Suprapubic skin (tissue), 4 donors: ENCODE measurements at places on chromosomes 6 and 20.

- peak; percentile 75 for DNase-seq
Measured at GRCh38 chr6:149750136-149750609, 632 bp downstream of the PCMT1 start.

DNA sequence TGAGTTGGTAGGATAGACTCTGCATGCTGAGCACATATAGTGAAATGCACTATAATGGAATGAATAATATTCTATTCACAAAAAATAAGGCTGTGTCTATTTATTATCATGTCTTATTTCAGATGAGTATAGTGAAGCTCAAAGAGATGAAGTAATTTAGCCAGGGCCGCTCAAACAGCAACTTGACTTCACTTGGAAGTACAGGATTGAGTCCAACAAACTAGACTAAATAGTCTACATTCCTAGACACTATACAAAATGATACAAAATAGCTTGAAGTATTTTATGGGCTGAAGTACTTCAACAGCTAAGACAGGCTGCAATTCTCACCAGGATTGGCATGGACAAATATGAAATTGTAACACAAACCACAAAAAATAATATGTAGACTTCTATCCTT is 144.5 kb upstream of the DST start:
- no peak for DNase-seq

DNA sequence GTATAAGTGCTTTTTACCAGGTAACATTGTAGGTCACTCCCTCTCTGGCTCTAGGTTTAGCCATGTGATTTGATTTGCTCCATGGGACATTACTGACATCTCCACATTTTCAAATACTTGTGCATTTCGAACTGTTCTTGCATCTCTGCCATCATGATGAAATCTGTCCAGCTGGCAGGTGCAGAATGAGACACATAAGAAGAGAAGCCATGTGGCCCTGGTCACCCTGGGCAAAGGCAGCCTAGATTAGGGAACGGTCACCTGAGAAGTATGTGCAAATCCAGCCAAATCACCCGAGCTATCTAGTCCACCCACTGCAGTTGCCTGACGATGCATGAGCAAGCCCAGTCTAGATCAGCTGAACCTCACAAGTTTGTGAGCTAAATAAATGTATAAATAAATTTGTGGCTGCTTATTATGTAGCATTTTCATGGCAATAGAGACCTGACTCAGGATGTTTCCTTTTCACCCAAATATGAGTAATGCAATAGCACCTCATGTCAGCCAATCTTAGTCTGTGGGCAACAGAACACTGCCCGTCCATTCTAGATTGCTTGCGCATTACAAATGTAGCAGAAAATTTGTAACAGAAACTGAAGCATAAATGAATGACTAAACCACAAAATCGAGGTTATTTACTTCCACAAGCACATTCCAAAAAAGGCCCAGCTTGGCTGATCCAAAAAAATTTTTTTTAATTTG is 115.2 kb downstream of the PAK5 start:
- DNase-seq: no peak

DNA sequence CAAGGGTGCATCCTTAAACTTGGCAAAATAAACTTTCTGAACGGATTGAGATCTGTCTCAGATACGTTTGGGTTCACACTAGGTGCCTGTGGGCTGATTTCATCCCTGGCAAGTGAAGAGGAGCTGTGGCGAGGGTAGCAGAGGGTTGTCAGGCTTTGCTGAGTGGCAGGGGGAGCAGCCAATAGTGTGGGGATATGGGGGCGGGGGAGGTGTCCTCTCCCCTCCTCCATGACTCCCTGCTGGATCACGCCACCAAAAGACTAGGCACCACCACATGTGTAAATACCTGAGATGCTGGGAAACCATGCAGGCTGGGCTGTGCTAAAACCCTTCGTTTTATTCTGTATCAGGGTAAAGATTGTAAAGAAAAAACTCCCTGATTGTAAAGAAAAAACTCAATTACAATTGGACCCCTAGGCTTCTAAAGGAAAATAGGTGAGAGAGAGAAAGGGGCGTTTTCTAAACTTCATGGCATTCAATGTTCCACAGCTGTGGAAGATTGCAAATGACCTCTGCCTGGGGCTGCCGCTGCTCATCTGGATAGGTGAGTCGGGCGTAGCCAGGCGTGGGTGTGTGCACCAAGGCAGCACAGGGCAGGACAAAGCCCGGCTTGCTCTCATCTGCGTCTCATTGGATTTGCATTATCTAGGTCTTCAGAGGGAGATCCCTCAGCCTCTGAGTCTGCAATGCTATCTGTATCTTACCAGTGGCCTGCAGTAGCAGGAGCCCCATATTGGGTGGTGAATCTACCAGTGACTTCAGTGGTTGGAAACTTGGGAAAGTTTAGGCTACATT is 26.9 kb upstream of the ADTRP start:
- no peak for DNase-seq

GRCh38 chr6:136012943-136013342 is 161.4 kb downstream of the PDE7B start:
- DNase-seq: no peak

GRCh38 chr20:35883778-35884540 is 70.3 kb downstream of the SCAND1 start:
- peak; percentile 85 for DNase-seq

- no peak for DNase-seq
Measured at GRCh38 chr6:47655719-47656595, 42.4 kb upstream of the ADGRF4 start.

GRCh38 chr6:1240766-1241318 is 71.1 kb upstream of the FOXQ1 start:
- no peak for DNase-seq

DNA sequence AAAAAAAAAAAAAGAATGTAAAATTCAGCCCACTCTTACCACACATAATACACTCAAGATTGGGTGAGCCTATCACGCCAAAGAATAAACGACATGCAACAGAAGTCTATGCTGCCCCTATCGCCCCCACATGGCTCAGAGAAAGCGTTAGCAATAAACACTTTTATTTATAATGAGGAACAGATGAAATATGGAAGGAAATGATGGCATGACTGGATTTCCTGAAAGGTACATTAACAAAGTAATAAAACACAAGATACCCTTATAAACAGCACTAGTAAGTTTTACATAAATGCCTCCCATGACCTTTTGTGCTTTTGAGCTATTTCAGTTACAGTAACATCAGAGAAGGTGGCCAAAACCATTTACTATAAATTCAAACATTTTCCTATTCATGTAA is 71.4 kb upstream of the SCAF8 start:
- no peak for DNase-seq

GRCh38 chr20:2261046-2261485 is 34.7 kb upstream of the TGM3 start:
- no peak for DNase-seq

DNA sequence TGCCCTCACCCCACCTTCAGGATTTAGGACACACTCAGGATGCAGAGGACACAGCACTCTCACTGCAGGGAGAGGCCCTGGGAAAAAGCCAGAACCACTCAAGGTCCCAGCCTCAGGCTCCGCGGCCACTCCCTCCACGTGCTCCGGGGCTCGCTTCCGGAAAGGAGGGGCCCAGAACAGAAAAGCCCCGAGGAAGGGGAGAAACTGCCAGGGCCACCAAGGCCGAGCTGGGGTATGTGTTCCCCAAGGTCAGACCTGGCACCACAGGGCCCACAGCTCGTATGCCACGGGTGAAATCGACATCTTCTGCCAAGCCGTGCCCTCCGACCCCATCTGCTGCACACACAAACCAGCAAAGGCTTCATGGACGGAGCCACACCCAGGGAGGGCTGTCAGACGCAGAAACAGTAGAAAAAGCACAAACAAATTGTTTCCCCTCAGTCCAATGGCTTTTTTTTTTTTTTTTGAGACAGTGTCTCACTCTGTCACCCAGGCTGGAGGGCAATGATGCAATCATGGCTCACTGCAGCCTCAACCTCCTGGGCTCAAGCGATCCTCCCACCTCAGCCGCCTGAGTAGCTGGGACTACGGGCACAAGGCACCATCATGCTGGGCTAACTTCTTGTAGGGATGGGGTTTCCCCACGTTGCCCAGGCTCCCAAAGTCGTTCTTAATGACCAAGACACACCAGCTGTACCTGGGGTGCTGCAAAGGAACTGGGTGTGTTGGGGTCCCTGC is 33.4 kb downstream of the SLC2A4RG start:
- peak; percentile 64 for DNase-seq

DNA sequence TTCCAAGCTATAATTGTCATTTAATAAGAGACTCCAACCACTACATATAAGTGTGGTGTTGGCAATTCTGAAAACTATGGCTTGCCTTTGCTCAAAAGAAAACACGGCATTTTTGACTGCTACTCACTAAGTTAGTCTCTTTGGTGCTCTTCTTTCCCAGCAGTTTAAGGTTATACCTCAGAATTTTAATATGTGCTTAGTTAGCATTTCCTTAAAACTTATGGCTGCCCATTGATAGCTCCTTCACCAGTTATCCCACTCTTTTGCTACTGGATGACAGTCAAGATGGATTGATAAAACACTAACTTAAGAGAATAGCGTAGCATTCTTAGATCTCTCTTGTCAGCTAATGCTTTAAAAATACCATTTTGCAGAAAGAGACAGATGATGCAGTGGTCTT is 34.1 kb downstream of the GOPC start:
- no peak for DNase-seq

DNA sequence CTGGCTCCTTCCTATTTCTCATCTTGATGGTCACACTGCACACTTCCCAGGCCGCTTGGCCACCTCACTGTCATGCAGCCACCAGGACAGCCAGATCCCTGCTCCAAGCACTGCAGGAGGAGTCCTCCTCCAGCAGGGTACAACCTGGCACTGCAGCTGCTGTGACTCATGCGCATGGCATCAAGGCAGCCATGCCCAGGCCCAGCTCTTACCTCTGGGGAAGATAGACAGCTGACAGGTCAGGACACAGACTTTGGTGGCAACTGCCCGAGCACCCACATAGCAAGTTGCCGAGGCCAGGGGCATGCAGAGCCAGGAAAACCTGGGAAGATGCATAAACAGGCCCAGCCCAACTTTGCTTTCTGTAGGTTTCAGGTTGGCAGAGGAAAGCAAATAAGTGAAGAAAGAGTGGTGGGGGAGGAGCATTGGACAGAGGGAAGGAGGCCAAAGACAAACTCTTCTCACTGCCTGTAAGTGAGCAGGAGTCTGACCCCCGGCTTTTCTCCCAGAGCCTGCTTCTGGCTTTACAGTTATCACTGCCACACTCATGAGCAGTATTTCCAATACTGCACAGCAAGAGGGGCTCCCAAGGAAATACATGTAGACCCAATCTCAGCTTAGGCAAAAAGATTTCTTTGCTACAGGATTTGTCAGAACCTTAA is 38.8 kb downstream of the SLC22A3 start:
- no peak for DNase-seq

- DNase-seq: no peak
Measured at GRCh38 chr20:25230166-25230831, 17.6 kb upstream of the PYGB start.

- DNase-seq: no peak
Measured at GRCh38 chr20:23135449-23136420, 49.6 kb upstream of the CD93 start.

DNA sequence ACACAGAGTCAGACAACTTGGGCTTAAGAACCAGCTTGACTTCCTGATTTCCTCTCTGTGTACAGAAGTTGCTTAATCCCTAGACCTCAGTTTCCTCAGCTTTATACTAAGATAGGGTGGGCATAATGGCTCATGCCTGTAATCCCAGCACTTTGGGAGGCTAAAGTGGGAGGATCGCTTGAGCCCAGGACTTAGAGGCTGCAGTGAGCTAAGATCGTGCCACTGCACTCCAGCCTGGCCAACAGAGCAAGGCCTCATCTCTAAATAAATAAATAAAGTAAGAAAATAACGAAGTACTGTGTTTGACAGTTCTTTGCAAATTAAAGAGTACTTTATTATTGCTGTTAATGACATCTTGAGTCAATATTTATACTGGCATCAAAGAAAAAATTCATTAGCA is 41.7 kb downstream of the CNKSR3 start:
- no peak for DNase-seq

DNA sequence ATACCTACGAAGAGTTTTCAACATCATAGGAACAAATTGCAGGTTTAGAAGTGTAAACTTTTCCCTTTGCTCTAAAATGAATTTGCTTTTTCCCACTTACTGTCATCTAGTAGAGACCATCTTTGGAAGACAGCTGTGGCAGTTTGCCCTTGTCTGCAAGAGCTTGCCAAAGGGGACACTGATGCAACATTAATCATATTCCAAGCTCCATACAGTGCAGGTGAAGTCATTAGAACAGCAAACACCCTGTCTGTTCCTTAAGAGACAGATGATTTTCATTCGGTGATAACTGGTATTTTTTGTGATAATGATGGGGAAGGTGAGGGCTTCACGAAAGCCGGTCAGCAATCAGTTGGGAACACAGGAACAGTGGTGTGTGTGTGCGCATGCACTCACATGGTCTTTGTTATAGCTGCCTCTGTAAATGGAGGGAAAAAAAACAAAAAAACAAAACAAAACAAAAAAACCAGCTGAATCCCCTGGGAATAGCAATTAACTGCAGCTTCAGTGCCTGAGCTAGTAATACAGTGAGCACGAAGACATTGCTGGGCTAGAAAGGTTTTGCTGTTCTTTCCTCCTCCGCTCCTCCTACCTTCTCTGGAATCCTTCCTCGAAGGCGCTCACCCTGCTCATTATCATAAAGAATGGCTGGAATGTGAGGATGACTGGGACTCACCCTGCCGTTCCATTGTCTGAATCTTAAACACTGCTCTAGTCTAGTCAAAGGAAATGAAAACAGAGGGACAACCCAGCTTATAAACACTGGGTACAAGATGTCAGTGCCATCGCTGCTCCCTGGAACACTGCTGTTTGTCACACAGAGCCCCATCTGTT is 35.2 kb upstream of the KIF13A start:
- no peak for DNase-seq

GRCh38 chr20:53808733-53809132 is 215.1 kb upstream of the ZNF217 start:
- DNase-seq: no peak

GRCh38 chr6:35911871-35912653 is 8.8 kb downstream of the SRPK1 start:
- DNase-seq: no peak

DNA sequence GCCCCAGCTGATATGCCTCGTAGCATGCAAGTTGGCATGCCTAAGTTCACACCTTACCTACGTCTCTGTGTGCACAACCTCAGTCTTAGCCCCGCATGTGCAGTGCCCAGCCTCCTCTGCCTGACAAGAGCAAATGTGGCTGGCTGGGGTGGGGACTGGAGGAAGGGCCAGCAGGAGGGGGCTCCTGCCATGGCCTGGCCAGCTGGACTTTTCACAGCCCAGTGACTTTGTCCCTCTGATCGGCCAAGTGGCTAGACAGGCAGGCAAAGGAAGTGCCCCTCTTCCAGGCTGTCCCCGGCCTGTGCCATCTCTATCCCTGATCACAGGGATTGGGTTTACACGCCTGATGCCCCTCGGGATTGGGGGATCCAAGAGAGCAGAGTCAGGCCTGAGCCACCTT is 49.5 kb upstream of the SIRPA start:
- no peak for DNase-seq
